ENCODE measurements at places on chromosomes 16 and 17.

DNA sequence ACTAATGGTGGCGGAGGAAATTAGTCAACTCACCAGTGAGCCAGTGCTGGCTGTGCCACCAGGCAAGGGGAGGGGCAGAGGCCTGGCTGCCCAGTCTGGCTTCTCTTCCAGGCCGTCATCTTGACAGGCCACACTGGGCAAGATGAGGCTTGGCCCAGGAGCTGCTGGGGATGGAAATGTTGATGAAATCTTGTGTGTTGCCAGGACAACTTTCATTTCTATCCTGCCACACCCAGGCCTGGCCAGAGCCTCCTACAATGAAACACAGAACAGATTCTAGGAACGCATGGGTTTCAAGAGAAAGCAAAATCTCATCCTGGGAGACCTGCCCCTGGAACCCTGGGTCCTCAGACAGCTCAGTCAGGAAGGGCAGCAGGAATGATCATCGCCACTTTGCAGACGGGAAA is 9.3 kb downstream of the HEXIM2 start:
- no peak for DNase-seq

GRCh38 chr17:77132411-77133086 is 8.2 kb upstream of the SEC14L1 start:
- DNase-seq = no peak

DNA sequence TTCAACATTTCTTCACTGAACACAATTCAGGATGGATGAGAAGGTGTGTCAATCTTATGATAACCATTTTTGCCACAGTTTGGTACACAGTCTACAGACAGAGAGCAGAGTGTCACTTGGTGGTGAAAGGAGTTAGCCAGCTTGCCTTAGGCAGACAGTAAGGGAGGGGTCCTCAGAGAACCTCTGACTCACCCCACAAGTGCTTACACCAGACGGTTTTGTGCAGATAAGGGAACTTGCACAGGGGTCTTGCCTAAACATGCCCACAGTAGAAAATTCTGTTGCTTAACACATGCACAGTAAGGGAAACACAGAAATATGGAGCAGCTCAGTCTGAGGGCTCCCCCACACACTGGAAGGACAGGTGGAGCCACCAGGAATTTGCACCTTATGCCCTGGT is 204.5 kb upstream of the CDH8 start:
- no peak for DNase-seq

DNA sequence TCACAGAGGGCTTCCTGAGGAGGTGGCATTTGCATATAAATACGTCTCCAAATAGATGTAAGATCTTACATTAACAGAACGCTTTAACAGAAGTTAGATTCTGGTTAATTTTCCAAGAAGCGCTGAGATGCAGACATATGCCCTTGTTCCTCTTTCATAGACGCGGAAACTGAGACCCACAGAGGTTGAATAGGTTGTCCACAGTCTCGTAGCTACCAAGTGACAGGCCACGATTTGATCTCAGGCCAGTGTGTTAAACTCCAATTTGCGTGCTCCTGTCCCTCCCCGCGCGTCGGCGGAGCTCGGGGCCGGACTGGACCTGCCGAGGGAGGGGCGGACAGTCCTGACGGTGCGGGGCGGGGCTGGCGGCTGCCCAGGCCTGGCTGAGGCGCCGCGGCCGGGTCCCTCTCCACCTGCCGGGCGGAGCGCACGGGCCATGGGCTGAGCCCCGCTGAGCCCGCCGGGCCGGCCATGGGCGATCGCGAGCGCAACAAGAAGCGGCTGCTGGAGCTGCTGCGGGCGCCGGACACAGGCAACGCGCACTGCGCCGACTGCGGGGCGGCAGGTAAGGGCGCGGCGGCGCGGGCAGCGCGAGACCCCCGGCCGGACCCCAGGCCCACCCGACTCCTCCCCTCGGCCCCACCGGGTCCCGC is at the start of gene ADAP2:
TSS of gene ADAP2 (plus strand) at position 402 of the 653 bp plus-strand sequence. CDS start at position 472, 70 bp downstream.
- no peak for DNase-seq

DNA sequence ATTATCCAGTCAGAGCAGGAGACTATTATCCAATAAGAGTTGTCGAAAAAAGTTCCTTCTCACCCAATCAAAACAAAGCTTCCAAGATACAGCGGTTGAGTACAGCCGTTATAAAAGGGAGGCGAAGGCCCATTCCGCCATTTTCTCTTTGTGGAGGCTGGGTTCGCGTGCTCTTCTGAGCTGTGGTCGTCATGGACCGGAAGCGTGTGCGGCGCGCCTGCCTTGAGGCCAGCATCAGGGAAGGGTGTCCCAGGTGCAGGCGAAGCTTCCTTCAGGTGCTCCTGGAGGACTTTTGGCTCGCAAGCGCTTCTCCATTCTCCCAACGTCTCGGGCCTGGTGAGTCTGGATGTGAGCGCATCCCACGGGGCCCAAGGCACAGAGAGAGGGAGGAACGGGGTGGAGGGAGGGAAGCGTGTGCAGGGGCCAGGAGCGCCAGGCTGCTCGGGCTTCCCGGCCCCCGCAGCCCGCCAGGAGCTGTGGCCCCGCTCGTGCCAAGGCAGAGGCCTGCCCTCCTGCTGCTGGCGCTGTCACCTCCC is 99.2 kb downstream of the GOSR1 start:
- DNase-seq = no peak

DNA sequence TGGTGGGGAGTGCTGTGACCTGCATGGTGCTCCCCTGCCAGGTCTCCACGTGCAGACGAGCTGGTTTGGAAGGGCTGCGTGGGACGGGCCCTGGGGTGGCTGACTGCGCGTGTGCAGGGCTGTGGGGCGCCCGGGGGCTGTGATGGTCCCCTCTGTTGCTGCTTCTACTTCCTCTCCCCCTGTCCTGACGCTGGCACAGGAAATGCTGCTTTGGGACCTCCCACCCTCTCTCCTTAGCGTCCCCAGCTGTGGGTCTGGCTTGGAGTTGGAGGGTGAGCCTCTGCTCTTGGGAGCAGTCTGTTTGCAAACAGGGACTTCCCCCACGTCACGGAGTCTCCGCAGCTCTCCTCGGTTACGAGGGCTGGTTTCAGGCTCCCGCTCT is 35.2 kb downstream of the TSC2 start:
- no peak for DNase-seq

GRCh38 chr16:68395815-68396214 is 52.5 kb downstream of the SMPD3 start:
- DNase-seq = no peak

DNA sequence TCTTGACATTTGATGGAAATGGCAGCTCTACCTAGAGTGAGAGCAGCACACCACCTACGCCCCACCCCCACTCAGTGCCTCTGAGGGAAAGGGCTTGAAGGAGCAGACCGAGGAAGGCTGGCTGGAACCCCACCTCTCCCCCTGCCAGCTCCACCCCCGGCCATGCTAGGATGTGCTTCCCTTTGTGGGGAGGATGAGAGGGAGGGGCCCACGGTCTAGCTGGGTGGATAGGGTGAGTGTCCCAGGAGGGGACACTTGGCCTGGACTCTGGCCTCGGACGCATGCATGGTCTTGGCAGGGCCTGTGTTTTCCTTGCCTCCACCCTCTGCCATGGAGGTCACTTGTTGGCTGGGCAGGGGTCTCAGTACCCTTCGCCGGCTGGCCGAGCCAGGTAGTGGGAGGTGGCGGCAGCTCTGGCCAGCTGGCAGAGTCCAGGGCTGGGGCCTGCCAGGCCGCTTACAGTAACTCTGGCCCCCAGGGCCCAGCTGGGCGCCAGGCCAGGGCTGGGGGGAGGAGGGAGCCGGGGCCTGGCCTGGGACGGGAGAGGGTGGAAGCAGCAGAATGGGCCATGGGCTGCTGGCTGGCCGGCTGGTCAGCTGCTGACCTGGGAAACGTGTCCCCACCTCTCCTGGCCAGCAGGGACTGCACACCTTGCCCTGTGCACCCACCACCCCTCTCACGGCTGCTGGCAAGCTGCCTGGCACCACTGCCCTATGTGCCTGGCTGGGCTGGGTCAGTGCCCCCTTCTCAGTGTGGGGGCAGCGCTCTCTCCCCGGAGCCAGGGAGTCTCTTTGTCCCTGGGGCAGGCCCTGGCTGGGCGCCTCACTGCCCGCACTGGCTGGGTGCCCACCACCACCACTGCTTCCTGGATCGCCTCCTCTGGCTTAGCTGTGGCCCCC is 23.0 kb downstream of the RARA start:
- no peak for DNase-seq

DNA sequence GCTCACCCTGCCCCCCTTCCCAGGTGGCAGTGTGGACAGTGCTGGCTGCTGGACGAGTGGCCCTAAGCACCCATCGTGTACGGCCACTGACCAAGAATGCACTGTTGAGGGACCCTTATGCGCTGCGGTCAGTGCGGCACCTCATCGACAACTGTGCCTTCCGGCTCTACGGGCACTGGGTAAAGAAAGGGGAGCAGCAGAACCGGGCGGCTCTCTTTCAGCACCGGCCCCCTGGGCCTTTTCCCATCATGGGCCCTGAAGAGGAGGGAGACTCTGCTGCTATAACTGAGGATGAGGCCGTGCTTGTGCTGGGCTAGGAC is 5.1 kb downstream of the CFAP119 start:
- no peak for DNase-seq

DNA sequence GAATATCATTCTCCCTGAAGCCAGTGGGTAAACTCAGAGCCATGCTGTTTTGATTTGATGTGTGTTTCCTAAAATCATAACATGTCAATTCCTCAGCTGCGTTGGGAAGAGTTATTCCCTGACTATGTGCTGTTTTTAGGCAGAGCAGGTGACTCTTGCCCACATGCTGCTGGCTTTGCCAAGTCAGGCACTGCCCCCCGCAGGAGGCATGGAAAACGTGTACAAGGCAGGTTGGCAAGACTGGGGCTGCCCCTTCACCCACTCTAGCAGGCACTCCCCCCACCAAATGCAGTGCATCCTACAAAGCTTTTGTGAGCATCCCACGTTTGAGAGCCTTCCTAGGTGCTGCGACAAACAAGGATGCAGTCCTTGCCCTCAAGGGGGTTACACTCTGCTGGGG is 38.3 kb upstream of the NAT9 start:
- no peak for DNase-seq

DNA sequence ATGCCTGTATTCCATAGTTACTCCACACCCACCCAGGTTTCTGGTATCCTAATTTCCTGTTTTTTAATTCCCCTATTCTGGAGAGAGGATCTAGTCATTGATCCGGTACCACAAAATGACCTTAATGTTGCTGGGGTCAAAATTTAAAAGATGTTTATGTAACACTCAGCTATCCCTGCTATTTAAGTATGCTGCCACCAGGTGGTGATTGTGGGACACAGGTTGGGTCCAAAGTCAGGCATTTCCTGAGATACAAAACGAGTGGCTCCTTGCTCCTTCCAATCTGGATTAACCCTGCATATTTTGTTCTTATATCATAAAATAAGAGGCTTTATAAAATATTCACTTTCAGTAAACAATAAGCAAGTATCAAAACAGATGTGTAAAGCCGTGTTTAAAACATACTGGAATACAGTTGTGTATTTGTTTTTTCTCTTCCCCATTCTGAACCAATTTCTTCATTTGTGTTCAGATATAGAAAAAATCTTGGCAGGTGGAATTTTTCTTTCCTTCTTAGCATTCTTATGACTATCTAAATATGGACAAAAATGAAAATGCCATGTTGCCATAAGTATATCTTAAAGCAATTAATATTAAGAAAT is 16.3 kb downstream of the HS3ST4 start:
- no peak for DNase-seq

DNA sequence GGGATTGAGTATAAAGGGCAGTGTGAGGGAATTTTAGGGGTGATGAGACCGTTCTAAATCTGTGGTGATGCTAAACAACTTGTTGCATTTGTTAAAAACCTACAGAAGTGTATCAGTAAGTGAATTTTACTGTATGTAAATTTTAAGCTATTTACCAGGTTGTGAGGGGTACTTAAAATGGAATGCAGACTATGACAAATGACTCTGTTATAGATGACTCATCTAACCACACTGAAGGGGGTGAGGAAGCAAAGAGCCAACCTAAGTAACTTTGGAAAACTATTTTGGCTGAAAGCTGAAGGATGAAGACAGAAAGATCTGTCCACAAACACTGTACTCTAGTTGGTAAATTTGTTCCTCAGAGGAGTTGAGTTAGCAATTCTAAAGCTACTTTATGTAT is 5.3 kb upstream of the MKS1 start:
- DNase-seq = no peak

GRCh38 chr17:80853076-80853475 is 138.6 kb upstream of the CHMP6 start:
- no peak for DNase-seq

DNA sequence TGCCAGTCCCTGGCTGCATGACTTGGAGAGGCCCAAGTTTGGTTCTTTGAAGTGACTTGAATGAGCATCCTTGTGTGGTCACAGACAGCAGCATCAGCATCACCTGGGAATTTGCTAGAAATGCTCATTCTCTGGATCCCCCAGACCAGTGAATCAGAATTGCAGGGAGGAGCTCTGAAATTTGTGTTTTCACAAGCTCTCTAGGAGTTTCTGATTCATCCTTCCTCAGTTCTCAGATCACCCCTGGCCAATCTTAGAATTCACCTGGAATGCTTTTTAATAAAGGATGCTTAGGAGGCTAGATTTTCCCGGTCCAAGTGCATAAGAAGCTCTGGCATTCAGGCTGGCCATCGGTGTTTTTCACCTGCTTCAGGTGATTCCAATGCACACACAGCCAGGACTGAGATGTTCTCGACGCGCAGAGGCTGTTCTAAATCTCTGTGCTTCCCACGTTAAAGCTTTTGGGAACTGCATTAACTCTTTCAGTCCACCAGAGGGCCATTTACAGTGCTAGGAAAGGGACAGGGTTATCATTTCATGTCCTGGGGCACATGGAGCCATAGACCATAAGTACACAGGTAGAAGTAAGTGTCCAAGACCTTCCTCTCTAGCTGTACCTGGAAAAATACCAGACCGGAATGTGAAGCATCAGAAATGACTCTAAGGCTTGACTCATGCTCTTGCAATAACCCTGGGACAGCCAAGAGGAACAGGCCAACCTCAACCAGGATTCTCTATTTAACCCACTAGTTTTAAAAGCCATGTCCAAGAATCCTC is 85.7 kb upstream of the XYLT1 start:
- DNase-seq = no peak

- no peak for DNase-seq
Observed at GRCh38 chr16:77499373-77500285, 64.8 kb upstream of the ADAMTS18 start.

DNA sequence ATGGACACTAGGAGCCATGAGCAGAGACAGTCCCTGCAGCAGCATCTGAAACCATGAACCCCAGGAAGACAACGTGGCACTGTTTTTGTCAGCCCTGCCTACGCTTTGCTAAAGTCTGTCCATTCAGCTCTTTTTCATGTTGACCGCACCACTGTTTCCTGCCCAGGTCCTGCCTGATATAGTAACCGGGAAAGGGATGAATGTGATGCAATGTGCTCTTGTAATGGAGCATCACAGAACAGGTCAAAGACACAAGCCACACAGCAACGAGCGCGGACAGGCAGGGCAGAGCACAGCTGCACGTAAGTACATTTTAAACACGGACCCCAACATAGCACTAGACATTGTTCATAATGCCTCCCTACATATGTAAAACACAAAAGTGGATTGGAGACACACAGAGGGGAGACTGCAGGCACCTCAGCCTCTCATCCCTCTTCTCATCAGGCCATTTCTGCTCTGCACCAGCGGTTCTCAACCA is 16.9 kb upstream of the TNFRSF13B start:
- DNase-seq = no peak

- DNase-seq = no peak
Observed at GRCh38 chr17:68897557-68897956, 57.6 kb downstream of the ABCA8 start.

GRCh38 chr16:84832488-84833143 is 12.8 kb downstream of the CRISPLD2 start:
- DNase-seq = no peak

Measured in CD4-positive, alpha-beta T cell treated with Interleukin-15 for 4 hours (primary cell).